ENCODE measurements at places on chromosomes 1 and 21.

DNA sequence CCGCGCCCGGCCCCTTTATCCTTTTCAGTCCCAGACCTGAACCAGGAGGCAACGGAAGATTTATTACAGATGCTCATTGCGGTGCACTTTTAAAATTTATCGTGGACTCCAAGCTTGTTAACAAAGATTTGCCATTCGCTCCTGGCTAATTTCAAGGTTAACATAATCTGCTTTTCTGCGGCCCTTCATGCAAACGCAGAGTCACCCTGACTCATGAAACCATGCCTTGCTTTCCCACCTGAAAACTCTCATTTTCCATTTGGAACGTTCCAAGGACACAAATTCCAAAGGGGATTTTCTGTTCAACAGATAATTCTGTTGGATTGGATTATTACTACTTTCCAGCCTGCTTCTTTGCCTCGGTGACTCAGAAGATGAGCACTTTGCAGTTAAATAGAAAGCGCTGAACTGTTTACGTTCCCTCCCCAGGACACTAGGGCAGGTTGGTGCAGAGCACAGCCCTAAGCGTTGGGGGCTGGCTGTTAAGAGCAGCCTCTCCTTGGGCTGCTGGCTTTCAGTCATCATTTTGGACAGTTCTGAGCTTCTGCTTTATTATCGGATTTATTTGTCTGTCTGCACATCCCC lies 51.1 kb downstream of the CD247 start:
- no peak for DNase-seq

GRCh38 chr1:72366466-72366865 lies 84.1 kb upstream of the NEGR1 start:
- no peak for DNase-seq

DNA sequence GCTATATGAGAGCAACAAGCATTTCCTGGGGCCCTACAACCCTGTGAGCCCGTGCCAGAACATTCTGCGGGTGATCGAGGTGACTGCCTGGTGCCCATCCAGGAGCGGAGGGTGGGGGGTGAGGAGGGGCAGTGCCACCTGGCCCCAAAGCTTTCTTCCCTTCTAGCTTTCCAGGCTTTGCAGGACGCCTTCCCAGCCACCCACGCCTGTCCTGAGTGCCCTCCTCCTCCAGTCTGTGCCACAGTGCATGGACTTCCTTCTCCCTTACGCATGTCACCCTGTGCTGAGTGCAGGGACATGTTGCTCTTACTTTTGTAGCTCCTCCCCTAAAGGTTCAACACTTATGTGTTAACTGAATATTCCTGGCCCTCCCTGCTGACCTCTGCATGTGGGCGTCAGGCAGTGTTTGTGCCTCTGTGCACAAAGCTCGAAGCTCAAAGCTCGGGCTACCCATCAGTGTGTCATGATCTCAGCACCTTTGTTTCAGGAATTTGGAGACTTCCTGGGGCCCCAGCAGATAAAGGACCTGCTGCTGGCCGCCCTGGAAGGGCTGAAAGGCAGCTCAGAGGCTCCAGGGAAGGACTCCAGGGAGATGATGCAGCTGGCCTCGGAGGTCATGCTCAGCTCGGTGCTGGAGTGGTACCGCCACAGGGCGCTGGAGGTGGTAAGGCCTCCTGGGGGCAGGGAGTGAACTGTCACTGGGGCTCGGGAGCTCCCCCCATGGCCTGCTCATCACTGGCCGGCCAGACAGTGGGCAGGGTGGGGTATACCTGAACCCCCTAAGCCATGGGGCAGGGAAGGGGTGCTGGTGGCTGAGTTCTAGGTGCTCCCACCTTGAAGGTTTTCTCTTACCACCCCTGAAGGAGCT lies 36.7 kb upstream of the TTC4 start:
- DNase-seq, result no peak

DNA sequence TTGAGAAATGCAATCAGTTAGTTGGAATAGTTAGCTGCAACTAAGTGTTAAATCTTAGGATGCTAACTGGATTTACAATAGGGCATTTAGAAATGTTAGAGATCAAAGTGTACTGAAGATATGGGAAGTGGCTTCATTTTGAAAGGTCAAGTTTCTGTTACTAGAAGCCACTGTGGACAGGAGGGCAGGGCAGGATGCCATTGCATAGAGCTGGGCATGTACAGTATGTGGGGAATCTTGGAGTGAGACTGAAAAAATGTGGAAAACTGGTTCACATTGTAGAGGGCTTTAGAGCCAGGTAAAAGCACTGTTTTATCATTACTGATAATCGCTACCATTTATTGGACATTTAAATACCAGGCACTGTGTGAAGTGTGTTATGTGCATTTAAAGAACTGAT lies 31.0 kb downstream of the ARID1A start:
- no peak for DNase-seq

GRCh38 chr1:12553963-12554362 lies 64.0 kb downstream of the DHRS3 start:
- no peak for DNase-seq

DNA sequence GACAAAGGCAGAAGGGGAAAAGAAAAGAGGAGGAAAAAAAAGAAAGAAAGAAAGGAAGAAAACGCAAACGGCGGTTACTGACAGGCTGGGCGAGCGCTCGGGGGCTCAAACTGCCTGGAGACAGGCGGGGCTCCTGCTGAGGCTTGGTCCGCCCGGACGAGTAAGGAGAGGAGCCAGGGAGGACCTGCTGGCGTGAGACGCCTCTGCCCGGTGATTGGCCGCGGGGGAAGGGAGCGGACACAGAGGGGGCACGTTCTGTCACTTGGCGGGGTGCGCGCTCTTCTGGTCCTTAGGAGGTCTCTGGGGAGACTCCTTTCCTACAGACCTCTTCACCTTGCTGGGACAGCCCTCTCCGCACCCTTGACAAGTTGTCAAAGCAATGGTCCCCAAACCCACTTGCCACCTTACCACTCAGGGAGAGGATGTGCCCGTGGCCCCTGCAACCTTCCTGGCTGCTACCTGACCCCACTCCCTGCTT lies 791 bp upstream of the PIK3R3 start:
- DNase-seq, result no peak

GRCh38 chr1:30852026-30852425 lies 56.5 kb downstream of the SDC3 start:
- no peak for DNase-seq

DNA sequence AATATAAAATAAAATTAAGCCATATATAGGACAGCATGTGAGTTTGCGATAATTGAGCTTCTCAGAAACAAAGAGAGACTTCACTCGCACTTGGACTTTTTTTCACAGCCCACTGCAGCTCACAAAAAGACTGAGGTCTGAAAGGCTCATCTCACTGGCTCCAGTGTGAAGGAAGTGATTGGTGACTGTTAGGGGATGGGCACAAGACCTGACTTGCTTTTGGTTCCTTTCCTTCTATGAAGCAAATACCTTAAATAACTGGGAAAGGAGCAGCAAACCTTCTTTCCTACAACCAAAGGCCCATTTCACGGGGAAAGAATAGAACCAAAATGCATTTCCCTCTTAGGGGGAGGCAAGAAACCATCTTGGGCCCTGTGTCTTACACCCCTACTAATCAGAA lies 13.1 kb upstream of the TTLL7 start:
- no peak for DNase-seq

DNA sequence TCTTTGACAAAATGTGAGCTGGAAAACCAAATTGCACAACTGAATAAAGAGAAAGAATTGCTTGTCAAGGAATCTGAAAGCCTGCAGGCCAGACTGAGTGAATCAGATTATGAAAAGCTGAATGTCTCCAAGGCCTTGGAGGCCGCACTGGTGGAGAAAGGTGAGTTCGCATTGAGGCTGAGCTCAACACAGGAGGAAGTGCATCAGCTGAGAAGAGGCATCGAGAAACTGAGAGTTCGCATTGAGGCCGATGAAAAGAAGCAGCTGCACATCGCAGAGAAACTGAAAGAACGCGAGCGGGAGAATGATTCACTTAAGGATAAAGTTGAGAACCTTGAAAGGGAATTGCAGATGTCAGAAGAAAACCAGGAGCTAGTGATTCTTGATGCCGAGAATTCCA lies 42.7 kb downstream of the CENPF start:
- DNase-seq, result no peak

DNA sequence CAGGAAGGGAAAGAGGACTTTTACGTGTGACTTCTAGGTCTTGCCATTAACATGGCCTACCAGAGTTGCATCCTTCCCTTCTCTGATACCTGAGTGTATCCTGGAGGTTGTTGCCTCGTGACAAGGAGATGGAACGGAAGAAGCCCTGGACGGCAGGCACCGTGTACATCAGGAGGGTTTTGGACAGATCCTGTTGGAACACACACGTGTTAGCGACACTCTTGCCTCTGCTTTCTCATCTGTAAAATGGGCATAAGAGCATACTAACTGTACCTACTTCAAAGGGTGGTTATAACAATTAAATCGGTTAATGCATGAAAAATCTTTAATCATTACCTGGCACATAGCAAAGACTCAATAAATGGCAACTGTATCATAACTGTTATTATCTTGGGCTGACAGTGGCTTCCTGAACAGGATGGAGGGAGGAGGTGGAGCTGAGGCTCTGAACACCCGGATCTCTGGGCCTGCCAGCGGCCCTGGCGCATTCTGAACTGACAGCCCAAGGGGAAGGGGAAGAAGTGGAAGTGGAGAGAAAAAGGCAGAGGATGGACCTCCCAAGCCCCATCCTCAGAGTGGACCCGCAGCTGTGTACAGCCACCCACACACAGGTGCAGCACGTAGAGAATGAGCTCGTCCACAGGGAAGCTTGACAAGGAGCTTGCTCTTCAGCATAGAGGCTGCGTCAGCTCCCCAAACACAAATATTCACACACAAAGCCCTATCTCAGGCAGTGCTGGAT lies 30.2 kb upstream of the EXOSC10 start:
- DNase-seq, result no peak

DNA sequence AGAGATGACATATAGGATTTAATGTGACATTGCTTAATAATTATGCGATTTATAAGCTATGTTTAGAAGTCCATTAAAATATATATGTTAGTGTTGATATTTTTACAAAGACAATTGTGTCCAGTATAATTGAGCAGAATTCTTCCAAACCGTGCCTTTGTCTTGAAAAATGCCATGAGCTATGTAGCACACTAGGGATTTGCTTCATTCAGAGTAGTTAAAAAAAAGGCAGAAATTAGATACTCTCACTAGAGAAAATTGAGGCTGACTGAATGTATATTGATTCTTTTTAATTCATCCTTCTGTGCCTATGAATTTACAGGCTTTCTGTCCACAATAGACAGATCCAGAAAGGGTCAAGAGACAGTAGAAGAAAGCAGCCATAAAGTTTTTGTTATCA lies 429.0 kb downstream of the NEGR1 start:
- DNase-seq, result no peak

DNA sequence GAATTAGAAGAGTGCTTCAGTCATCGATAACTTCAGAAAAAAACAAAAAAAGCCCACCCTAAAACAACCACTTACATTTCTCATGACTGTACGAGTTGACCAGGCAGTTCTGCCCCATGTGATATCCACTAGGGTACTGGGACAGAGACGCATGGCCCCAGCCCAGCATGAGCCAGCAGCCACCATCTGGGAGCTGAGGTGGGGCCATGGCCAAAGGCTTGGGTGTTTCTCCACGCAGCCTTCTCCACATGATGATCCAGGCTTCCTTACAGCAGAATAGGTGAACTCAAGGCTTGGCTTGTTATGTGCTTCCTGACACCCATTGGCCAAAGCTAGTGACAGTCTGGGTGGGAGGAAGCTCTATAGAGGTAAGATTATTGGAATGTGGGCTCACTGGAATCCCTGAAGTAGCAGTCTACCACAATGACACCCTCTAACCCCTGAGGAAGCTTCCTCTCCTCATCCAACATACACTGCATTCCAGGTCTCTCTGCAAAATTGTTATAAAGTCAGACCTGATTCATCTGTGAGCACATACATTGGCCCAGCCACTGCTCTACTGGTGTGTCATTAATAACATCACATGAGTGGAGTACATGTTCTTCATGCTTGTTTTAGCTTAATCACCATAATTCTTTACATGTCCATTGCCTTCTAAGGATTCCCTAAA lies 66.3 kb upstream of the NTPCR start:
- DNase-seq, result no peak

DNA sequence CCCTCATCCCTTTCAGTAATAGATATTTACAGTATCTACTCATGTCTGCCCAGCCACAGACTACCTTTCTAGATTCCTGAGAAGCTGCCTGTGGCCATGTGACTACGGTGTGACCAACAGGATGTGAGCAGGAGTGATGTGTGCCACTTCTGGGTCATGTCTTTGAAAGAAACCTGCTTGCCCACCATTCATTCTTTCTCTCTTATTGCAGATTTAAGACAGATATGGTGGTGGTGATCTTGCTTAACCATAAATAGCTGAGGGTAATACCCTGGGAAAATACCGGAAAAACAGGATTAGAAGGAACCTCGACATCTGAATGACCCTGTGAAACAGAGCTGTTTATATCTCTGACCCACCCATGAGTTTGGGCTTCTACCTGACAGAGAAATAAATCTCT lies 41.6 kb upstream of the GUCA2A start:
- no peak for DNase-seq

DNA sequence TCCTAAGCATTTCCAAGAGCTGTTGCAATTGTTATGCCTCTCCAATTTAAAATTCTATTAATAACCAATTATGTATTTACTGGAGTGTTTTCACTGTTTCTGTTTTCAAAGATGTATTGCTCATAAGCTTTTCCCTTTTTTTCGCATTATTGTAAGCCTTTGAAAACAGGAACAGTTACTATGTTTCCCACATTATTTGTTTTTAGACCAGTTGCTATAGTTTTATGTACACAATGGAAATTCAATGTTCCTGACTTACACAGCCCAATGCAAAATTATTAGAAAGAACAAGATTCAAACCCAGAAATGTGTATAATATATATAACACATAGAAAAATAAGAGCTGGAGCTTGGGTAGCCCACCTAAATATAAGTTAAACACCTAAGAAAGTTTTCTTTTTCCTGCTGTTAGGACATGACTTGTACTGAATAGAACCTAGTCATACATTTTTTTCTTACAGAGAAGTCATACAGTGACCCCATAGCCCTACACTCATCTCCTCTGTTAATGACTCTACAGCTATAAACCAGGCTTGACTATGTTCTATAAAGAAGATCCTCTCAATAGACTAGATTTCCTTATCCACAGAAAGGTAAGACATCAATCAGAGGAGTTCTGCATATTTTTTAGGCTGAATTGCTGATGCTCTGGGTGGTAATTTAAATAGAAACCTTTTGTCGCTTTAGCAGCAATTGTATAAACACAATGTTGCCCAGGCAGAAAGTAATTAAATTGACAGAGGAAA lies 299.6 kb downstream of the USH2A start:
- DNase-seq, result no peak

GRCh38 chr1:79059341-79059740 lies 52.8 kb upstream of the ADGRL4 start:
- DNase-seq, result no peak

GRCh38 chr1:2860476-2861142 lies 59.1 kb upstream of the TTC34 start:
- DNase-seq, result no peak

Measured in activated CD8-positive, alpha-beta memory T cell treated with anti-CD3 and anti-CD28 coated beads, Interleukin-2, amount 10 ng/mL, durations not matched to agents 7 days and 5 days (primary cell).